AG10803 (cell line): ENCODE measurements at places on chromosomes 12 and 14.

DNA sequence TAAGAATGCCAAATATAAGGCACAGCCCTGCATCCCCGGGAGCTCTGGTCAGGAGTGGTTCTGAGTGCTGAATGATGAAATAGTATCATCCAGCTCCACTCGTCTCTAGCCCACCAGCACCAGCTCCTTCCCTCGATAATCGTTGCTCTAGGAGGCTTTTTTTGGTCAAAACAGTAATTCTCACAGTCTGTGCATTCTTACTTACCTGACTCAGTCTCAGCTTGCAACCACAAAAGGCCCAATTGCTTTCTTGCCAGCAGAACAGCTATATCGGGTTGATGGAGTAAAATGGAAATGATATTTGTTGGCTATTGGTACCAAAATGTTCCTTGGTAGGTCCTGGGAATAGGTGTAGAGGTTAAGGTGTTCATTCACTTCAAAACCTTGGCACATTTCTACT, 94.8 kb downstream of the BMP4 start:
- DNase-seq, result no peak

DNA sequence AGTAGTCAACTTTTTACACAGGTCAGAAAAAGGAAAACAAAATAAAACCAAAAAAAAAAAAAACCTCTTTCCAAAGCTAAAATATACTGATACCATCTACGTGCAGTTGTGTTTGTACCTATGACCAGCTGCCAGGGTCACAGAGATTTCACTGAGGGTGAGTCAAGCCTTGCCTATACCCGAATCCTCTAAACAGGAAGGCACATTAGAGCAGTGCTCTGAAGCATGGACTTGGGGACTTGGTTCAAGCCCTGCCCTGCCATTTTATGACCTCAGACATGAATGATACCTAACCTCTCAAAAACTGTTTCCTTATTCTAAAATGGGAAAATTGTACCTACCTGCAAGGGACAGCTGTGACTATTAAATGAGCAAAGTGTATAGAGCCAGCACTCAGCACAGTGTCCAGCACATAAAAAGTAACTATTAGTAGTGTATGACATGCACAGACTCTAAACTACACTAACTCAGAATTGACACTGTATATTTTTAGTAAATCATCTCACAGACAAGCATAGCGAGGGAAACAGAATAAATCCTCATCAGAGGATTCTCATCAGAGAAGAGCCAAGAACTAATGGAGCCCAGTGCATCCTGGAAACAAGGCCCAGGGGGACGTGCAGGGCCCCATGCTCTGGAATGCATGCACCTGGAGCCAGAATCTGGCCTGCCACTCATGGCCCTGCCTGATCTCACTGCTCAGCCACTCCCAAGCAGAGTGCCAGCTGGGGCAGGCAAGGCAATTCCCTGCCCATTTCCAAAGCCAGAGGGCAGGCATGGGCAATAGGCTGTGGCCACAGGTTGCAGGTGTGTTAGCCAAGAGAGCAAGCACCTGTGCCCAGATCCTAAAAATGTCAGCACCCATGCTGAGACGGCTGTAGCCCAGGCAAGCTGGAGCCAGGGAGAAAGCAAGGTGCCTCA, 57.0 kb downstream of the NT5DC3 start:
- DNase-seq, result no peak

DNA sequence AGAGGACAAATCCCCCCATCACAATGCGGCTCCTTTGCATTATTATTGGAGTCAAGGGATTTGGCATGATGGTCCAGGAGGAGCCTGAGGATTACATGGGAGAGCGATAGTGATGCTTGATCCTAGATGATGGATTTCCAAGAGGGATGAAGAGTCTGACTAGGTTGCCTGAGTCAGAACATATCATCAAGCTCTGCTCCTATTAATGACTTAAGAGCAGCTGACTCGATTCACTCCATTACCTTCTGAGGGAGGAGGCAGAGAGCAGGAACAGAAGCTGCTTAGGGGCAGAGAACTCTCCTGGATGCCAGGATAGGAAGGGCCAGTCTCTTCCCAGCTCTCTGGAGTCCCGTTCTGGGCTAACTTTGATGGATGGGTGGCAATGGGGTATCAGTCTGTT, 54.0 kb upstream of the CISTR start:
- no peak for DNase-seq

DNA sequence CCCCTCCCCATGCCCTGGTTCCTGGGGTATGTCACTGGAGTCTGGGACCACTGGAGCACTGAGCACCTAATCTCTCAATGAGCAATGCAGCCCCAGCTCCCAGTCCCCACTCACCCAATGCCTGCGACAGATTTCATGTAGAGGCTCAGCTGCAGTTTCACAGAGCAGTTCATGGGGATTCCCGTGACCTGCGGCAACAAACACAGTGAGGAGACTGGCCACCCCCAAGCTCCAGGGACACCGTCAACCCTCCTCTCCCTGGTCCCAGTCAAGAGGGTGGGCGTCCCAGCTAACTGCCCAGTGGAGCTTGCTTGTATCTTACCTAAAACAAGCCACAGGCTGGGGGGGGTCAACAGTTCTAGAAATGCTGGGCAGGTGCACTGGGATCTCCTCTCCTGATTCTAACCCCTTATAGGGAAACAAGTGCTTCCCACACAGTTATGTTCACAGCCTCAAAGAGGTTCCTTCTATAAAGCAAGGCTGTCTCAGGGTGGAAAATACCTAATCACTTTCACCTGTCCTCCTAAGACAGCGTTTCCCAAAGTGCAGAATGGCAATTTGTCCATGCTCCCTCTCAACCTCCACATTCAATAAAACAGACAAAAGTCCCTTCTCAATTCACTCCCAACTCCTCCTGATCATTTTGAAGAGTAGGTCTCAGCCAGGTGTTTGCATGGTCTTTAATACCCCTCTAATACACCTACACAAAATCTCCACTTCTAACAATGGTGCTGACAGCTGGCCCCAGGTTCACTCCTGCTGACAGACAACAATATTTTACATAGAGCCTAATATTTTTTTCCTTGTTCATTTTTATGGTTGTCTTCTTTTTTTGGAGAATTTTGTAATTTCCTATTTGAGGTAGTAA, 68.3 kb downstream of the SCARB1 start:
- no peak for DNase-seq

DNA sequence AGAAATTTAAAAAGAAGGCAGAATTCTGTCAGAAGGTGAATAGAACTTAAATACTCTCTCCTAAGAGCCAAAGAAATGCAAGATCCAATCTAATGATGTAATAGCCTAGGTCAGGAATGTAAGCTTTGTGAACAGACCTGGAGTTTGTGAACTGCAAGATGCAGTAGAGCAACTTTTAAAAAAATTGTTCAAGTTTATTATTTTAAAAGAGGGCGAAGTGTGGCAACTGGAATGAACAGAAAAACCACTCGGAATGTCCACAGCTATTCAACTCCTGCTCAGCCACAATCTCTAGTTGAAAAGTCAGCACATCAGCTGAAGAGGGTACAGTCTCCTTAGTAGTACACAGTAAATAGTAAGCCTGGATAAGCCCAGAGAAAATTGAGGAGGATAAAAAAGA, 228.8 kb downstream of the PPFIA2 start:
- no peak for DNase-seq

- no peak for DNase-seq
These were observed 17.5 kb downstream of the IQSEC3 start for GRCh38 chr12:84056-84455.

DNA sequence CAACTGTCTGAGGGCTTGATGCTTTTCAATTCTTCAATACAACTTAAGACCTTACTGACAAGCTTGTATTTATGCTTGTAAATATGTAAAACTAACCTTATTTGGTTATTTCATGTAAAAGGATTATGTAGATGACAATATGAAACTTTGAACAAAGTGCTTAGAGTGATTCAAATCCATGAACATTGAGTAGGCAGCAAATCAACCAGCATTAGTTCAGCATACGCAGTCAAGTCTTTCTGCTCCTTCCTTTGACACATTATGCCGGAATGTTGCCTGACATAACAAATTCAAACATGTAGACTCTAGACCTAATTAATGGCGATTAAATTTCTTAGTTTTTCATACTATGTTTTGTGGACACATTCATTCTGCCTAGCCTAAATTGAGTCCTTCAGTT, 105.2 kb downstream of the FGD4 start:
- DNase-seq, result no peak

DNA sequence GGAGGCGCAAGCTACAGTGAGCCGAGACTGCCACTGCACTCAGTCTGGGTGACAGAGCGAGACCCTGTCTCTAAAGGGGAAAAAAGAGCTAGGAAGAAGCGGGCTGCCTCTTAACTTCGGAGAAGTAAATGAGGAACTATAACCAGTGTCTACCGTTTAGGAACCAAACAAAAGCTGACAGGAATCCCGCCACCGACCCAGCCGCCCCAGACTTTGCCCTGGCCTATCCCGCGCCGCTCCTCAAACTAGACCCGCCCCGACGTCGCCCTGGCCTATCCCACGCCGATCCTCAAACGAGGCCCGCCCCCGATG, 568 bp upstream of the SIVA1 start:
- DNase-seq, result no peak

- no peak for DNase-seq
These were observed 31.3 kb downstream of the PRKD1 start for GRCh38 chr14:29896354-29896821.

DNA sequence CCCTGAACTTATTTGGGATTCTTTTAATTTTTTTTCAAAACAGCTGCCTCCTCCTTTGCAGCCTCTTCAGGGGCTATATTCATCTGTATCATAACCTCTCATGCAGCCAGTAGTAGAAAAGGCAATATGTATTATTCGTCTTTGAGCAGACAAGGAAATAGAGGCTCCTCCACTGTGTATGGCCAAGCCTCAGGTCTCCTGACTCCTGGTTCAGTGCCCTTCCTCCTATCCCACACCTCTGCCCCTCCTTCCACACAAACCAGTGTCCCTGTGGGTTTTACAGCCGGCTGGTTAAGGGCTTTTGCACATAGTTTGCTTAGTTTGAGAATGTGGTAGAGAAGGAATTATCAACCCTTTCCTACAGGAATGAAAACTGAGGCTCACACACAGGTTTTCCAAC, 8.8 kb upstream of the ACVRL1 start:
- DNase-seq, result no peak

- no peak for DNase-seq
These were observed 101.8 kb downstream of the UNC79 start for GRCh38 chr14:93532541-93532940.

GRCh38 chr12:52181746-52182145, 10.1 kb downstream of the KRT80 start:
- peak; percentile 73 for DNase-seq

GRCh38 chr12:46364777-46365580, 7.6 kb downstream of the SLC38A2 start:
- DNase-seq, result peak; percentile 66

- DNase-seq, result no peak
These were observed 317.6 kb downstream of the DPF3 start for GRCh38 chr14:72576258-72576657.

DNA sequence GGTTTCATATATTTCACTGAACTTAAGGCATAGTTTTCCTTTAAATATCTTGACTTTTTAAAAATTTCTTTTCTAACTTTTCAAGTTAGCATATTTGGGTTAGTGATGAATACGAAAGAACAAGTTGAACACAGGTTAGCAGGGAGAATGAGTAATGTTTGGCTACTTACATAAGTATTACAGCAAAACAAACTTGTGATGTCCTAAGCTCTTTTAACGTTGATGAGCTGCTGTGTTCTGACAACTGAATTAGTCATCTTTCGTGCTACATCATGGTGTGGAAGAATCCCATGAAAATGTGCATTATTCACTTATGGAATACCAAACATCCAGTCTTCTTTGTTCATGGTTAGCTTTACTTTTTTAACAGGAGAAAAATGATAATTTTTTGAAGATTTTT, 36.3 kb upstream of the PDZRN4 start:
- no peak for DNase-seq

GRCh38 chr14:64696355-64696857, 7.8 kb upstream of the PLEKHG3 start:
- DNase-seq, result no peak

DNA sequence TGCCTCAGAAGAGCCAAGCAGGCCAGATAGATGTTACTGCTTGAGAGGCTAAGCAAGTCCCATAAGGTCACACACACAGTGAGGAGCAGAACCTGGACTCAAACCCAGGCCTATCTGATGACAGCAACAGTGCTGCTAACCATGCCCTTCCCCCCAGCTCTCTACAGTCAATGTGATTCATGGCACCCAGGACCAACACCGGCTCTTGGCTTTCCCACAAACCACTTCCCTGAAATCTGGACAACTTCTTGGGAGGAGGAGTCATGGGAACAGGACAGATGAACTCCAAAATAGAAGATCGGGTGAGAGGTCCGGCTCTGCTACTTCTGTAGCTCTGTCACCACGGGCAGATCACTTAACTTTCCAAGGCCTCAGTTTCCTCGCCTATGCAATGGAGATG, 716 bp upstream of the PTGDR start:
- DNase-seq, result peak; percentile 12

DNA sequence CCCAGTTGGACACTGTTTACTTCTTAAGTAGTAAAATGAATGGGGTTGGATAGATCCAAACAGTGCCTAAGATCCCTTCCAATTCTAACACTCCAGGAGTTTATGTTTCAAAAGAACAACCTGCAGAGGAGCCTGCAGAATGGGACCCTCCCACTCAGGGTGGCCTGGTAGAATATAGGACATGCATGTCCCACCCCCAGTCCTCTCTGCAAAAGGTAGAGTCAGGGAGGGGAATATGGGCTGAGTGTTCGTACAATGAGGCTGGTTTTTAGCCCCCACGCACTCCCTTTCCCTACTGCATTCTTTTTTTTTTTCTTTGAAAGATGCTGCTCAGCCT, 11.8 kb upstream of the NYNRIN start:
- DNase-seq, result no peak

DNA sequence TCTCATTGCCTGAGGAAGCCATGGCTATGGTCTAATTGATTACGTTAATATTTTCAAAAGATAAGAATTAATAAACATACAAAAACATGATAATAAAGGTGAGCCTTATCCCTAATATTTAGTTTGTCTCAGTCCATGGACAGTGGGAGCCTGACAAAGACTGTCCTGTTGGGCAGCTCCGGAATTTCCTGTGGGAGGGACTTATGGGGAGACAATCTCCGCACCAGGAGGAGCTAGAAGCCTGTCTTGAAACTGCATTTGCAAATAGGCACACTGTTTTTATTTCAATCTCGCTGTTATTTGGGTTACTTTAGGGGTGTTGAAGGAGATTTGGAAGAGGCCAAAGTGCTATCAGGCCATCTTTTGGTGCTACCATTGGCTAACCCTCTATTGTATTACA, 50.8 kb upstream of the ZDHHC17 start:
- no peak for DNase-seq

GRCh38 chr12:123998344-123998990, 25.5 kb downstream of the ZNF664 start:
- DNase-seq, result peak; percentile 36

GRCh38 chr12:34295366-34296142, 273.3 kb downstream of the ALG10 start:
- no peak for DNase-seq
